ENCODE measurements at places on chromosomes 2 and 18.

DNA sequence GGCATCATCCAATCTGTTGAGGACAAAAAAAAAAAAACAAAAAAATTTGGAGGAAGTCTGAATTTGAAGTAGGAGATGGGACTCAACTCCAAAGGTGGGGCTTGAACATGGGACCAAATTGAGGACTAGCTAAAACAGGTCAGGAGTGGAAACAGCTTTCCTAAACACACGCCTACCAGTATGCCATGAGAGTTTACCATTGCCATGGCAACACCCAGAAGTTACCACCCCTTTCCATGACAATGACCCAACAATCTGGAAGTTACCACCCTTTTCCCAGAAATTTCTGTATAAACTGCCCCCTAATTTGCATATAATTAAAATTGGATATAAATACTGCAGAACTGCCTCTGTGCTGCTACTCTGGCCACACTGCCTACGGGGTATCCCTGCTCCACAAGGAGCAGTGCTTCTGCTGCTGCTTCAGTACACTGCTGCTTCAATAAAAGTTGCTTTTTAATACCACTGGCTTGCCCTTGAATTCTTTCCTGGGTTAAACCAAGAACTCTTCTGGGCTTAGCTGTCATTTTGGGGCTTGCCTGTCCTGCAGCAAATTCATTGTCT is 73.3 kb upstream of the FSIP2 start:
- DNase-seq = no peak

GRCh38 chr2:10385933-10386773 is 62.0 kb downstream of the ODC1 start:
- DNase-seq = no peak

DNA sequence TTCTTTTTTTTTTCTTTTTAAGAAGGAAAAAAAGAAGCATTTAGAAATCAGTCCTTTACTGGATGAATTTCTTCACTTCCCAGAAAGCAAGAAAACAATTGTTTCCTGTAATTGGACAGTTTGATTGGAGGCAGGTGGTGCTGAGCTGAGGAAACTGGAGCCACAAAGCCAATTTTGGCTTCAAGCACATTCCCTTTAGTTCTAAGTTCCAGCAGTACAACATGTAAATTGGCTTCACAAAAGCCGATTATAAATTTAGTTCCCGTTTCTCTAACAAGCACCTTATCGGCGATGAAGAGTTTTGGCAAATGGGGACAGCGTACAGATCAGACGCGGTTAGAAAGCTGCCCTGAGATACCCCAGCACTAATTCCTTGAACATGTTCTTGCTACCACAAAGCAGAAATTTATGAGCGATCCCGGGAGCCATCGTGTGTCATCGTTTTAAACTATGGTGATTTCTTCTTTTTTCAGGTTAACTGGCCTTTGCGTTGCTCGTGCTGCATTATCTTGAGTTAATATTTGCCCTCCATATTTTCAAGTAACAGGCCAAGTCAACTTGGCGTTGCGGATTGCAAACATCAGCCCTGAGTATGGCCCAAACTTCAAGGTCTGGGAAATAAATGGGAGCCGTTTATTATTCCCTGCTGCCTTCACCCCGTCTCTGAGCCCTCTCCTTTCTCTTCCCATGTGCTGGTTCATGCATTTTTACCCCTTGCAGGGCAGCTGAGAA is 190.4 kb upstream of the ID2 start:
- DNase-seq = peak; percentile 8

DNA sequence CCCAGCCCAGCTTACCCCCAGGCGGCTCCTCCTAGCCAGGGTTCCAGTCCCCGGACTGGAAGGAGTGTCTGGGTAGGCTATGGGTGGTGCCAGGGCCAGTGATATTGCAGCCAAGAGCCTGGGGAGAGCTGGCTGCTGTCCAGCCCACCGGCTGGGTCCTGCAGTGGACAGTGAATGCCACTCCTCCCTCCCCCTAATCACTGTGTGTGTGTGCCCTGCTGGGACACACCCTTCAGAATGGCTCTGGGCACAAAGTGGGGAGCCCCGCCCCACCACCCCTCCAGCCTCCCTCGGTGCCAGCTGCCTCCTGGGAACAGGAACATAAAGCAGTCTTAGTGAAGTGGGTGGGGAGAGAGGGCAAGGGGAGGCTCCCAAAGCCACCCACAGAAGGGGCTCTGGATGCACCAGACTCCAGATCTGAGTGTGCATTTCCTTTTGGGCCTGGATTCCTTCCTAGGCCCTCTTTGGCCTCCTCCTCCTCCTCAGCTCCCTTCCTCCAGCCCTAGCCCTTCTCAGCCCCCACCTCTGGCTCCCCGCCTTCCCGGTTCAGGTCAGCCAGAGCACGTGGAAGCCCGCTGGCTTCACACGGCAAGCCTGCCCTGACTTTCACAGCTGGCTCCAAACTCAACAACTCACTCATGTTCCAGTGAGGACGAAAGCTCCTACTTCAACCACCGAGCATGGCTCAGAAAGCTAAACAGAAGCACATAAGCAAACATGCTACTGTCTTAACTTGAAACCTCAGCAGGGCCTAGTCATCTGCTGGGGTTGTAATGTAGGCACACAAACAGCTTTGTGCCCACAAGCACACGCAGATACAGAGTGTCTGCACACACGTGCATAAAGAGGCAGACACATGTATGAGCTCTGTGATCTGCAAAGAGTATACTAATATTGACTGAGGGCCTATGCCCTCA is 209.2 kb upstream of the SMAD2 start:
- DNase-seq = no peak

DNA sequence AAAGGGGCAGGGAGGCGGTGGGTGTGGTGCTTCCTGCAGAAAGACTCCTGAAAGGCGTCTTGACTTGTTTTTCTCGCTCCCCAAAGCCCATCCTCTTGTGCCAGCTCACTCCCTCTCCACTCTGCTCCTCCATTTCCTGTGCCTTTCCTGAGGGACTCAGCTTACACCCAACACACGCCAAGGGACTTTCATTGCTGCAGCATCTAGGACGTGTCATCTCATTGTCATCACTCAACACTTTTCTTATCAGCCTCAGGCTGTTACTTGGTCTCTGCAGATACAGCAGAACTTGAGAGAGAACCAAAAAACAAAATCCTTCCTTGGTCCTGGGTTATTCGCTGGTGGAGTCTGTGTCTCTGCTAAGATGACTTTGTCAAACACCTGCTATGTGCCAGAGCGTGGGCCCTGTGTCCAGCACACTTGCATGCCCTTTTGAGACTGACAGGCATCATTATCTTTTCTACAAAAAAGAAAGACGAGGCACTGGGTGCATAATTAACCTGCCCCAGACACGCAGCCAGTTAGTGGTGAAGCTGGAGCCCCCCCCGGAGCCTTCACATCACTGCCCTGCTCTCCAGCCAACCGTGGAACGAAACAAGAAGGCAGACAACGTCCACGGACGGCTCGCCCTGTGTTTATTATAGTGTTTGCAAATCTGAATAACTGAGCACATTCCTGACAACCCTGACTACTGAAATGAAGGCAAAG is 261.7 kb upstream of the HDAC4 start:
- no peak for DNase-seq

DNA sequence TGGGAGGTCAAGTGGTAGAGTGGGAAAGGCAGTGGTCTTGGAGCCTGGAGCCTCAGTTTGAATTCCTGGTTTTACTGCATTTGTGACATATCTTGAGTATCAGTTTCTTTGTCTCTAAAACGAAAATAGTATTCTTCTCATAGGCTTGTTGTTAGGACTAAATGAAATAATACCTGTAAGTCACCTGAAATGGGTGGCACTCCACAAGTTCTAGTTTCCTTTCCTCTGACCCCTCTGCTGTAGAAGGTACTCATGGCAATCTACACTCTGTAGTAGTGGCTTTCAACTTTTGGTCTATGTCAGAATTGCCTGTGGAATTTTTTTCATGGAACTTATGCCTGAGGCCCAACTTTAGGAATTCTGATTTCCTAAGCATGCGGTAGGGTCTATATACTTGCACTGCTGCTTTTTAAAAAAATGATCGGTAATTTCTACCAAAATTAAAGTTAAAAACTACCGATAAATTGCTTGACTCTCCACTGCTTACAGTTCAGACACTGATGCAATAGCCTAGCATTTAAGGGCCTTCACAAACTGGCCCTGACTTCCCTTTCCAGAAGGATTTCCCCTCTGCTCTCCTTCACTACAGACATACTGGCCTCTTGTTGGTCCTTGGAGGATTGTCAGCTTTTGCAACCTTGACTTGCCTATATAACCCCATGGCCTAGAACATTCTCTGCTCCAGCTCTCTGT is 47.2 kb downstream of the PLEK start:
- DNase-seq = no peak

DNA sequence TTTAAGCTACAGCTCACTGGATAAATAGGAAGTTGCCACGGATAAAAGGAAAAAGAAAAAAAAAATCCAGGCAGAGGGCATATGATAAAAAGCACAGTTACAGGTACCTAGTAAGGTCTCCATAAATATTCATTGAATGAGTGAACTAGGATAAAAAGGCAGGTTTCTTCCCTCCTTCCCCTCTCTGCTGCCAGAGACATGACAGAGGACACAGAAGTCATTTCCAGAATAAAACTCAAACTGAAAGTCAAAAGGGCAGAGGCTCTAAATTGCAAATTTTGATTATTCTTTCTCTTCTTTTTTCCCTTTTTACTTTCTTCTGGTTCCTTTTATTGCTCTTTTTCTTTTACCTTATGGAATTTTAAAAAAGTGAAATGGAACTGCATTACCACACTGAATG is 7.7 kb downstream of the CD302 start:
- no peak for DNase-seq

DNA sequence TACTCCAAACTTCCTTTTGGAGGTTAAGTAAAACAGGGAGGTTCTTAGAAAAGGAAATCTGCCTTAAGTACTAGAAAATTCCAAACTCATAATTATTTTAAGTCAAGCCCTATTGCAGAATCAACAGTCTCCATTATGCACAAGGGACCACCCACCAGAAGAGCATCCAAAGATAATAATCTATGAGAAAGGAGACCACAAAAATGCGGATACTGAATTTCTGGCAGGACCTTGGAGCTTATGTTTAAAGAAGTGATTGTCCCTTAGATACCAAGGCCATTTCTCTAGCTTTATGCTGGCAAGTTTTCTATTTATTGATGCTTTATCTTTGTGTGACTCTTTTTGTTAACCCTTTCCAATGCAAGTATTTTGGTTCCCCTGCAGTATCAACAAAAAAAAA is 404.0 kb upstream of the MMADHC start:
- no peak for DNase-seq

DNA sequence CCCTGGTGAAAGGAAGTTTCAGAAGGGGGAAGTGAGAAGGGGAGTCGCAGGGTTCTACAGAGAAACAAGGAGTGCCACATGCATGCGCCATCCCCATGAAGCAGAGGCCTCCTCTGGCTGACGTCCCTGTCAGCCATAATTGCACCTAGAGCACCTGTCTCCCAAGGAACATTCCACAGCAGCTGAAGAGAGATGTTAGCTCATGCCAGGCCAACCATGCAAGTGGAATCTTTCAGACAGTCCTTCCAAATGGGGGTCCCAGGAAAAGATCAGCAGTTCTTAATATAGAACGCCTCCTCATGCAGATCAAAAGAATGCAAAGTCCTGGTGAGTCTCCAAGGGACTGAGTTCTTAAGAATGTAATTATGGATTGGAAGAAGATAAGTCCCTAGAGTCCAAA is 29.6 kb downstream of the MRO start:
- no peak for DNase-seq

GRCh38 chr2:241721852-241722251 is 12.6 kb upstream of the D2HGDH start:
- DNase-seq = no peak

DNA sequence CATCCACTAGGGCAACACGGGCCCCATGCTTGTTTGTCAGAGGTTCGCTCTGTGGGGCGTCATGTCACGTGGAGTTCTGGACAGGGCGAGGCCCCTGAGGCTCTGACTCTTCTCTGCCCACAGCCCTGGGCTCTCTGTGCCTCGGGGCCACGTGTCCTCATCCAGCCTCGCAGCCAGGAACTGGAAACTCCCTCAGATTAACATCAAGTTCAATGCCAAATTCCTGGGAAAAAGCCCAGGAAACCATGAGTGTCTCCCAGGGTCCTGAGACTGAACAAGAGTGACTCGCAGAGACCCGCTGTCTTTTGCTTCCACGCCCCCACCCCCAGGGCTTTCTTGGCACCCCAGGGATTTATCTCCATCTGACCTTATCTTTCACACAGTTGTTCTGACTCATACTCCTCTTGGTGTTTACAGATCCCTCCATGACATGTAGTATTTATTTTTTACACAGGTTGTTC is 174.0 kb upstream of the PIEZO2 start:
- DNase-seq = no peak

- no peak for DNase-seq
Measured at GRCh38 chr2:85838641-85839040, 50.1 kb downstream of the ST3GAL5 start.

- DNase-seq = no peak
Measured at GRCh38 chr2:44843086-44843485, 98.4 kb upstream of the SIX3 start.

GRCh38 chr2:8314063-8314462 is 367.8 kb upstream of the ID2 start:
- DNase-seq = no peak

GRCh38 chr18:46899274-46899948 is 17.9 kb downstream of the PIAS2 start:
- no peak for DNase-seq

- DNase-seq = no peak
Measured at GRCh38 chr2:240931319-240931949, 25.3 kb downstream of the CROCC2 start.

GRCh38 chr2:217231212-217231611 is 371.3 kb upstream of the TNP1 start:
- no peak for DNase-seq

GRCh38 chr2:173997753-173998152 is 32.6 kb upstream of the SP3 start:
- no peak for DNase-seq

DNA sequence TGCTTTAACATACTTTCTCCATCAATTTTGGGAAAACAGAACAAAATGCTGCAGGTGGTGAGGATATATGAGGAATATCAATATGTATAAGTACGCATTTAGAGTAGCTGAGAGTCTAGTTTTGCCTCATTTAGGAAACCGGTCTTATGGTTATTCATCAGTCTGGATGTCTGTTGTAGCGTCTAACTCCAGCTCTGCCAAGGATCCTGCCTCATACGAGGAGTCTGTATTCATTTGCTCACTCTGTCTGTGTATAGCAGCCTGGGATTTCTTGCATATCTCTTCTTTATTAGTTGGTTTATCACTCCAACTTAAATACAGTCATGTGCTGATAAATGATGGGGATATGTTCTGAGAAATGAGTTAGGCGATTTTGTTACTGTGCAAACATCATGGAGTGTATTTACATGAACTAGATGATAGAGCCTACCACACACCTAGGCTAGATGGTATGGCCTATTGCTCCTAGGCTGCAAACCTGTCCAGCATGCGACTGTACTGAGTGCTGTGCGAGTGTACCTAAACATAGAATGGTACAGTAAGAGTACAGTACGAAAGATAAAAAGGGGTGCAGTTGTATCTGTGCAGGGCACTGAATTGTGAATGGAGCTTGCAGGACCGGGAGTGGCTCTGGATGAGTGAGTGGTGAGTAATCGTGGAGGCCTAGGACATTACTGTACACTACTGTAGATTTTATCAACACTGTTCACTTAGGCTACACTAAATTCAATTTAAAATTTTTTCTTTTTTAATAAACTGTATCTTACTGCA is 148.1 kb downstream of the ZNF407 start:
- no peak for DNase-seq

GRCh38 chr2:240960309-240960970 is 38.0 kb upstream of the SNED1 start:
- no peak for DNase-seq

GRCh38 chr2:147615726-147616125 is 229.1 kb upstream of the ACVR2A start:
- DNase-seq = no peak

GRCh38 chr2:60105906-60106305 is 447.5 kb downstream of the BCL11A start:
- DNase-seq = no peak

Data from fibroblast of skin of left biceps (primary cell).